ENCODE measurements at places on chromosomes 7 and 10.

DNA sequence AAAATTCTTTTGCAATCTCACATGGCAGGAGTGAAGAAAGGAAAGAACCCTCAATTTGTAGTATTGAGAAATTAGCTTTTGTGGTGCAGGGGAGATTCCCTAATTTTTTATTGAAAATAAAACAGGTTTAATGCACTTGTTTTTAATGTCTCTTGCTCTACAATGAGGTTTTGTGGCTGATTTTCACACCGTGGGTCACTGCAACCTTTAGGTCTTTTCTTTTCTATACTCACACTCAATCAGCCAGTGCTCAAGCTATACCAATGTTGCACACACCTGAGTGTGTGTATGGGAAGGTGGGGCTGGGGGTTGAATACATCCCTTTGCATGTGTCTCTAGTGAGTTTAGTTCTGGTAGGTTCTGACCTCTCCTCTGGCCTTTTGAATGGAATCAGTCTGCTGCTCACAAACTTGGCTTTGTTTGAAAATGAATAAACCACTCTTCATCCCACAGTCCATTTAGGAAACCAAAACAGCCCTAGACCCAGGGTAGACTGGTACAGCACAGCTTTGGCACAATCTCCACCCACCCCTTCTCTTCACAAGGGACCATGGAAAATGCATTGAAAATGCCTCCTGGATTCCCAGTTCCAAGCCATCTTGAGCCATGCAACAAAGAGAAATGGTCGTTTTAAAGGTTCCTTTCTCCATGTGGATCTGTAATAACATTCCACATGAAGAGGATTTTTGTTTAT lies 411.5 kb downstream of the SFMBT2 start:
- no peak for DNase-seq

DNA sequence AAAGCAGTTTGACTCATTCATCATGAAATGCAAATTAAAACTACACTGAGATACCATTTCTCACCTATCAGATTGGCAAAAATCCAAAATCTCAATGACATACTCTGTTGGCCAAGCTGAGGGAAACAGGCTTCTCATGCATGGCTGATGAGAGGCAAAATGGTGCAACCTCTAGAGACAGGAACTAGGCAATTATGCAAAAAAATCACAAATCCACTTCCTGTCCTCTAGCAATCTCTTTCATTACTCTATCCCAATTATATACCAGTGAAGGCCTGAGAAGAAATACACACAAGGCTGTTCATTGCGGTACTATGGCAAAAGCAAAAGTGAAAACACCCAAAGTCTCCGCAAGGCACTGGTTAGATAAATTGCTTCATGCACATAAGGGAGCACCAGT lies 25.9 kb upstream of the PTPRN2 start:
- DNase-seq, result peak; percentile 7

DNA sequence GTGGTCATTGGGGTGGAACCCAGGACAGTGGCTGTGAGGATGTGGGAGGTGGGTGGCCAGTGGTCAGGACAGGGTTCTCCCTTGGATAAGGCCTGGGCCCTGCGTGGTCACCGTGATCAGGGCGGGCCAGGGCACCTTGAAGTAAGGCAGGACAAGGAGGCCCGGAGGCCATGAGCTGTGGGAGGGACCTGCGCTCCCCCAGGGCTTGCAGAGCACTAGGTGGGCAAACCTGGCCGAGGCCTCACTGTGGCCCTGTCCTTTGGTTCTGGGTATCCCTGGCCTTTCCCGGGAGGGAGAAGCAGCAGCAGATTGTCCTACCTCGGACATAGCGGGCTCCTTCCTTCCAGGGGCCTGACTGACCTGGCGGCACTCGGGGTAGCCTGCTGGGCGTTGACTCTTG lies 144.8 kb upstream of the RET start:
- DNase-seq, result no peak

GRCh38 chr7:123798532-123799188 lies 46.3 kb upstream of the HYAL4 start:
- no peak for DNase-seq

- no peak for DNase-seq
Measured at GRCh38 chr7:52830801-52831200, 204.6 kb upstream of the POM121L12 start.
